ENCODE measurements at places on chromosomes 7 and 10.

DNA sequence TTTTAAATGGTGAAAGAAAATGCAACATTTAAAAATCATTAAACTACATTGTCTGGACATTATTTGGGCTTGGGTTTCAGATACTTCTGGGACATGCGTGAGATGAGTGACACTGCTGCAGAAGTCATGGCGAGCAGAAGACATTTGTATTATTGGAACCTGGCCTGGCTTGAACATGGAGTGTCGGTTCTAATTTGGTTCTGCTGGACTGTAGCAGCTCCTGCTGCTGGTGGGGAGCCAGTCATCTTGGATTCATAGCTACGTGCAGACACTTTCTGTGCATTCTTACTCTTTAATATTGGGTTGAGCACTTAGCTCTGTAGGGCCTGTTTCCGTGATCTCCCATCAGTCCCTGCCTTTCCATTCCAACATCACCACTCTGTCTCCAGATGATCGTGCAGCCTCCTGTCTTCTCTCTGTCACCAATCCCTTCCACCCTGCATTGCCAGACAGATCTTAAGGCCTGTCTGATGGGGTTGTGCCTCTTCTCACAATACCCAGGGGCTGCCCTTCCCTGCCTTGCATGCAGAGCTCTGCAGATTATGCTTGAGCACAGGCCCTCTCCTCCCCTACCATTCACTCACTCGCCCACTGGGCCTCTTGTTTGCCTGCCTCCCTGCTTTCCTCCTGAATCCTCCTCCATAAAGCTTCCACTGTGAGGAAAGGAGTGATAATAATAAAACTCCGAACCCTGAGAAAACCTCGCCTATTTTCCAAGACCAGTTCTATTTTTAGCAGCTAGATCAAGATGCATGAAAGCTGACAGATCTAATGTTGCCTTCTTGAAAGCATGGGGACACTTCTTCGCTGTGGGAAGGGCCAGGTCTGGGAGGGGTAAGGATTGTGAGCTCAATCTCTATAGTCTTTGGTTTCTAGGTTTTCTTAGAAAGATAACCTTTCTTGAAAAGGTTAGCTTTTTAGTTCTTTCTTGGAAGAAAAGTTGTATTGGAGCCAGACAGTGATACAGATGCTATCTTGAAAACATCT, 32.9 kb downstream of the CELF2 start:
- no peak for DNase-seq

- no peak for DNase-seq
Observed at GRCh38 chr7:20019757-20020432, 197.3 kb downstream of the MACC1 start.

DNA sequence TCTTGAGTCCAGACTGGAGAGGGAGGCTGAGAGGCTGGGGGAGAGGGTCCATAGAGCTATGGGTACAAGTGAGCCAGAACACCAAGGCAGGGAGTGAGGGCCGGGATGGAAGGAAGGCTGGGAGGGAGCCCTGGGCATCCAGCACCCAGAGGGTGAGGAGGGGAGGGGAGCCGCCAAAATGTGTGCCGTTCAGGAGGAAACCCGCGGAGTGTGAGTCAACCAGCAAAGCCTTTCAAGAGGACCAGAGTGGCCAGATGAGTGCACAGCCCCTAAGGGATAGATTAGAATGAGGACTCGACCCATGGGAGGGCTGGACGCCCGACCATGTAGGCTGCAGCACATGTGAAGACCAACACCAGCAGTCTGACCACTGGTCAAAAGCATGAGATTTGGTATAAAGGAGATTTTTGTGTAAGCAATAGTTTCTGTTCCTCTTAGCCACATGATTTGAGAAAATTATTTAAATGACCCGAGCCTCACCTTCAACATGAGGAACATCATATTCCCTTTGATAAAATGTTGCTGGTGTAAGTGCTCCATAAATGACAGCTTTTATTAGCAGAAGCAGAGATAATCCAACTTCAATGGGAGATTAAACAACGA, 179.7 kb upstream of the GRB10 start:
- DNase-seq, result no peak

DNA sequence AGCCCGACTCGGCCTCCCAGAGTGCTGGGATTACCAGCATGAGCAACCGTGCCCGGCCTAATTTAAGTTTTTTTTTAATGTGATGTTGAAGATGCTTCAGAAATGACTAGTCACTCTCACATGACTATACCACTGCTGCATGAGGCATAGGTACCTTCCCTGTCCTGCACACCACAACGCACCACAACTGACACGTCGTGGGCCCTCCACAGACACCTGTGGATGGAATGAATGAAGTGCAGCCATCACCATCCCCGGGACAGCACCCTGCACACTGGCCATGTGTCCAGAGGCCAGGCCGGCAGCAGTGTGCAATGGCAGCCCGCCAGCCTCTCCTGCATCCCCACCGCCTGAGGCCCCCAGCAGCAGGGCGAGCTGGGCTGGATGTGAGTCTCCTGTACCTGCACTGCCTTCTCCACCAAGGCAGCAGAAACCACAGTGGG, 55.1 kb downstream of the VOPP1 start:
- peak; percentile 23 for DNase-seq
